ENCODE measurements at places on chromosomes 1 and 21.

- DNase-seq, result no peak
Measured at GRCh38 chr1:28127617-28128257, 39.3 kb upstream of the EYA3 start.

GRCh38 chr1:87791931-87792740 lies 463.5 kb downstream of the LMO4 start:
- no peak for DNase-seq

DNA sequence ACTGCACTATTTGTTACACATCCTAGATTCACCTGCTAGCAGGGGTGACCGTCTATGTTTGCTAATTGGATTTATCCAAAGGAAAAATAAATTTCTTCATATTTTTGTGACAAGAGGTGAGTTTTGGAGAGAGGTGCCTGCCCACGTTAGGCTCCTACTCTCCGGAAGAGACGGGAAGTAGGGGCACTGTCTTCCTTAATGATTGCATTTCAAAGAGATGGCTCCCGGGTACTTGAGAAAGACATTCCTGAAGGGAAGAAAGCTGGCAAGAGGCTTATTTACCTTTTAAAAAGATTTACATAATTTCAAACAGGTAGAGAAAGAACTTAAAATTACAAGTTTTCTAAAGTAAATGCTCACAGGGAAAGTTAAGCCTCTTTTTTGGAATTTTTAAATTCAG lies 18.7 kb upstream of the IL19 start:
- no peak for DNase-seq

DNA sequence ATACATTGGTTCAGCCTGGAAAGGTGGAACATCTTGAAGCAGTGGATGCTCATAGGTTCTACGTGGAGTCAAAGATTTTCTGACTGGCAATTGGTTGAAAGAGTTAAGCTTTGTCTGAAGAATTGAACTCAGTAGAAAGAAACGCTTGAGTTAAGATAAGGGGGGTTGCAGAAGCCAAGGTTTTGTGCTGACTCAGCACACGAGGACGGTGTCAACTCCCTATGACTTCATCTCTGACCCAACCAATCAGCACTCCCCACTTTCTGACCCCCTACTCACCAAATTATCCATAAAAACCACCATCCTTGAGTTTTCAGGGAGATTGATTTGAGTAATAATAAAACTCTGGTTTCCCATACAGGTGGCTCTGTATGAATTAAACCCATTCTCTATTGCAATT lies 2.5 kb upstream of the PINK1 start:
- no peak for DNase-seq

DNA sequence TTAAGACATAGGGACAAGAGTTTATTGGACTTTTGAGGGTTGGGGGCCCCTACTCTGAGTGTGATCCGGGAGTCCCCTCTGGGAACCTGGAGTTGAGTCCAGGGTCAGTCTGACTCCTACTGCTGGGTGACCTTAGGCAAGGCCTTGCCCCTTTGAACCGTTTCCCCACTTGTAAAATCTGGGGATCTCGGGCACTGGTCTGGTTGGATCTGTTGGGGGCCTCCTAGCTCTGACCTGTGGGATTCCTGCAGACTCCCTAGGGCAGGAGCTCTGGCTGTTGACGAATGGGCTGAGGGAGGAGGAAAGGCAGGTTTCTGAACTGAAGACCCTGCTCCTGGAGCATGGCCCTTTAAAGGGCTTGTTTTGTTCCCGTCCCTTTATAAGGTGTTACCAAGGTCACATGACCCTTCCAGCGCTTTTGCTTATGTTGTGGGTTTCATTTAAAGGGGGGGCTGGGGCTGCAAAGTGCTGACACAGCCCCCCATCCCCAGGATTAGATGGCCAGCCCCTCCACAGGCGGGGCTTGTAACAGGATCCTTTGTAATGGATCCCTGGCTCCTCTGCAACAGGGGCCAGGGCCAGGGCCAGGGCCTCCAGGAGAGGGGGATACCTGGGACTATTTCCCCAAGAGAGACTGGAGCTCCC lies 50.7 kb downstream of the YARS1 start:
- DNase-seq, result no peak

DNA sequence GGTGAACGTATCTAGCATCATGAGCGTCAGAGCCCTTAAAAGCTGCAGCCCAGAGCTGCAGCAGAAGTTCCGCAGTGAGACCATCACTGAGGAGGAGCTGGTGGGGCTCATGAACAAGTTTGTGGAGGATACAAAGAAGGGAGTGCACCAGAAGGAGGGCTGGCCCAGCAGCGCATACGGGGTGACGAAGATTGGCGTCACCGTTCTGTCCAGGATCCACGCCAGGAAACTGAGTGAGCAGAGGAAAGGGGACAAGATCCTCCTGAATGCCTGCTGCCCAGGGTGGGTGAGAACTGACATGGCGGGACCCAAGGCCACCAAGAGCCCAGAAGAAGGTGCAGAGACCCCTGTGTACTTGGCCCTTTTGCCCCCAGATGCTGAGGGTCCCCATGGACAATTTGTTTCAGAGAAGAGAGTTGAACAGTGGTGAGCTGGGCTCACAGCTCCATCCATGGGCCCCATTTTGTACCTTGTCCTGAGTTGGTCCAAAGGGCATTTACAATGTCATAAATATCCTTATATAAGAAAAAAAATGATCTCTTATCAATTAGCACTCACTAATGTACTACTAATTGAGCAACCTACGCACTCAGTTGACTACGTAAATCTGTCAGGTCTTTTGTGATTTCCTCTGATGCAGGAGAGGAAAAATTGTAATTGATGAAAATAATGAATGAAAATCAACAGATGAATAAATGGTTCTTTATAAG lies 2.8 kb downstream of the CBR1 start:
- no peak for DNase-seq

DNA sequence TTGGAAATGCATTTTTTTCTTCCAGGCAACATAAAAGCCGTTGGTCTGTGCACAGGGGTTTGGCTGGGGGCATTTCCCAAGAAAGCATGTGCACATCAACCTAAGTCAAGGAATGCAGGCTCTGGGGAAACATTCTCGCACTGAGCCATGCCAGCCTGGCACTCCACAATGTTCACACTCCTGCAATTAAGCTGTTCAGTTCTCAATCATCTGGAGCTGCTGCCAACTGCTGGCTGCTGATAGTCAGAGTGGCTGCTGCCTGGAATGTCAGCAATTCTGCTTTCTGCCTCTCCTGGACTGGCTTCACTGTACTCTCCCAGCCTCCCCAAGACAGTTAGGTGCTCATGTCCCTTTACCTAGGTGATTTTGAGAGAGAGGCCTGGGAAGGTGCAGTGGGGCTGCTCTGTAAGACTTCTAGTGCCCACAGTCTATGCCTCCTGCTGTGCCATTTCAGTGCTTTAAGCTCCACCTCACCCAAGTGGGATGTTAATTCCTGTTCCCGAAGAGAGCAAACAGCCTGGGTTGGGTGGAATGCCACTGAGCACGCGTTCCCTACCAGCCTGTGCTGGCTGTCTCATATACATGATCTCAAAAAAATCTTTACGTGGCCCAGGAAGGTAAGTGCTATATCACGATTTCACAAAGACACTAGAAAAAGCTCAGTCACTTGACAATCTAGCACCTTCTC lies 131.7 kb downstream of the BRINP2 start:
- no peak for DNase-seq

DNA sequence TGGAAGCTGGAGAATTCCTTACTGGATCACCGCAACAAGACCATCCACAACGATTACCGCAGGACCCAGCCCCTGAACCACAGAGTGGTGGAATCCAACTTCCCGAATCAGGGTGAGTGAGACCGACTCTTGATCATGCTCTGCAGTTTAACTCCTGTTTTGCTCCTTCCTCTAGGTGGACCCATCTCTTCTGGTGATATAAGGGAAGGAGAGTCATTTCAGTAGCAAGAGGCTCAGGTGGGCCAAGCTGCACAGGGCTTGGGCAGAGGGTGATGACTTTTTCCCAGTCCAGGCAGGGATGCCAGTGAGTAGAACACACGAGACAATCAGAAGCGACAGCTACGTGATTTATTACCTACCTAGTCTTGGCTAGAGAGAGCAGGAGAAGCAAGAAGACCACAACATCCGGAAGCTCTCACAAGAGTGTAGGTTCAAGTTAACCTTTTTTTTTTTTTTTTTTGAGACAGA lies 25.2 kb downstream of the CA6 start:
- DNase-seq, result no peak

DNA sequence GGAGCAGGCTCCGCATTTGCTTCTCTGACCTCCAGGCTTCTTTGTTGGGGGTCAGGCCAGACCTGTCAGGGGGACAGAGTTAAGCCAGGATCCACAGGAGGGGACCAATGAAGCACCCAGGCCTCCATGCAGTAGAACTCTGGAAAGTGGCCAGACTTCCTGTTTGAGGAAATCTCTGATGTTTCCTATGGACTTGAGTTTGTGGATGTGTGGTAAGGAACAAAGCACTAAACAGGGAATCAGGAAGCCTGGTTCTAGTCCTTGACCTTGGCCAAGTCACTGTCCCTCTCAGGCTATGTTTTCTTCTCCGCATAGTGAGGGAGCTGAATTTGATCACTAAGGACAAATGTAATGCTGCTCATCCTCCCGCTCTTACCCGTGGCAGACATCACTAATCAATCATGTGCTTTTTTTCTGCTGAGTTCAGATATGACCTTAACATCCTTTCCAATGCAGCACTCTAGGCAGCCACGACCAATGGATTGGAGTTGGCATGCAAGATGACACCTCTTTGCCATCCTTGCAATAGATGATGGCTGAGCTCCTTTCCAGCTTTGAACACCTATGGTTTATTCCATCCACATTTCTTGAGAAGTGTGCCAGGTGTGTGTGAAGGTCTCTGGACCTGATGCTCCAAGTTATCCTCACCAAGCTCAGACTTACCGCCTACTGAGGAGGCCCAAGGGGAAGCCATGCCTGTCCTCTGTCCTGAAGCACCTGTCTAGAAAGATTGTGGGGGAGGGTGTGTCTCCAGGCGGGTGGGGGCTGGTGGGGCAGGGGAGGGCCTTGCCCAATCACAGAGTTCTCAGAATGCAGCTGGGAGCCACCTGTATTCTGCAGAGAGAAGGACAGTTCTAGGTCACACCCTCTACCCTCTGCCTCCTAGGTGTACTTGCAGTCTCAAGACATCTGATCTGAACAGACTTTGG lies 9.9 kb downstream of the SH2D2A start:
- DNase-seq, result no peak

DNA sequence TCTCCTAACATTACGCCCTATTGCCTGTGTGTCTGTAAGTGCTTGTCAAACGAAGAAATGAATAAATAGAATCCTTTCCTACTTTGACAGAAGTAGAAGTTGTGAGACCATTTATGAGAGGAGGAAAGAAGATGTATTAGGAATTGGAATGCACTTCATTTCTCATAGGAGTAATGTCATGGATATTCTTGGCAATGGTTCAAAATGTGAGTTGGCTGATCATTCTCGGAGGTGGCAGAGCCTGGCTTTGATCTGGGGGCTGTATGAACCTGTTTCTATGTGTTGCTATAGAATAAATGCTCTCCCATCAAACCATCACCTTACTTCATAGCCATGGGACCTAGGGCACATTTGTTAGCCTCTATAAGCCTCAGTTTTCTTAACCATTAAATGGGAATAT lies 10.1 kb upstream of the SERBP1 start:
- DNase-seq, result peak; percentile 24

GRCh38 chr1:171637928-171638576 lies 14.4 kb downstream of the MYOC start:
- no peak for DNase-seq

DNA sequence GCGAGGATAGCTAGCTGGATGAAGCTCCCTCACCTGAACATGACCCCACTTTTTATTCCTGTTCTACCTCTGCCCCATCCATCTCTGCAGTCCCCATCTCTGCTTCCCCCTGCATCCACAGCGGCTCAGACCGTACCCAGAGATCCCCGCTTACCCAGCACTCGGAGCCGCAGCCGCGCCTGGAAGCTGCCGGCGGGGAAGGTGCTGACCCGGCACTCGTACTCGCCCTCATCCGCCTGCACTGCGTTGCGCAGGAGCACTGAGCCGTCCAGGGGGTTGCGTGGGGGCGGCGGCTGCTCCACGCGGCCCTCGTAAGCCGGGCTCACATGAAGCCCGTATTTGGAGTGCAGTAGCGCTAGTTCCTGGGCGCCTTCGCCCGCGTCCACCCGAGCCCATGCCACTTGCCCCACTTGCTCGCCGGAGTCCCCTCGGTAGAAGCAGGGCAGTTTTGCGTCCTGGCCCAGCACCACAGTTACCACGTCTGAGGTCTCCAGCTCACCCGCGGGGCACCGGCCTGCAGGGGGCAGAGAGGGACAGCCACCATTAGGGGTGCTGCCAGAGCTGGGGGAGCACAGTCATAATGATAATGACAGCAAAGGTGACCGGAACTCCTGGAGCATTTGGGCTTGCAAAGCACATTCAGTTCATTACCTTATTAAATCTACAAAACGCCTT lies 9.8 kb downstream of the NECTIN4 start:
- no peak for DNase-seq

GRCh38 chr1:101902199-101902598 lies 94.5 kb downstream of the OLFM3 start:
- DNase-seq, result no peak

- no peak for DNase-seq
Measured at GRCh38 chr1:30331415-30332065, 391.8 kb downstream of the MATN1 start.

DNA sequence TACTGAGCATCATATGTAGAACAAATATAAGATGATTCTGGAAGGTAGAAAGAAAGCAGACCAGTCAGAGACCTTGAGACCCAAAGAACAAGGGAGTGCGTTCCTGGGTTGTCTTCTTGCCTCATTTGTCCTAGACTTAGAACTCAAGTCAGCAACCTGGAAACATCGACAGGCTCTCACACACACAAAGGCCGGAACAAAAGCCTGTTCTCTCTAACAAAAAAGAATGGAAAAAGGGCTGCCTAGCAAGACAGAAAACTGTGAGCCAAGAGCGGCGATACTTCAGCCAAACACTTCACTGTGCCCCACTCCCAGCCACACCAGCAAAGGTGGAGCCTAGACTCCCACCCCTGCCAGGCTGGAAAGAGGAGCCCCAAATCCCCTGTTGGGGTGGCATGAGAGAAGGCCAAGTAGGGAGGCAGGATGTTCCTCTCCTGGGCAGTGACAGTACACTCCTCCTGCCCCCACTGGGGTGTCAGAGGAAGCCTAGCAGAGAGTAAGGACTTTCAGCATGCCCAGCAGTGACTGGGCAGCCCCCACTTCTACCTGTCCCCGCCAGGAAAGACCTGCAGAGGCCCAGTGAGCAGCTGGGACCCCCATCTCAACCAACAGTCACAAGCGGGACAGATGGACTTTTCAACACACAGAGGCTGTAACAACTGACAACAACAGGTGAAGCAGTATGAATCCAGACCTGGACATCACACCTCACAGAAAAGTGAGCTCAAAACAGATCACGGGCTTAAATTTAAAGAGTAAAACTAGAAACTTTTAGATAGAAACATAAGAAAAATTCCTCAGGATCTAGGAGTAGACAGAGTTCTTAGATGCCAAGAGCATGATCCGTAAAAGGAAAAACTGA lies 33.0 kb downstream of the MRAP start:
- no peak for DNase-seq
